ENCODE measurements at places on chromosomes 11 and 22.

DNA sequence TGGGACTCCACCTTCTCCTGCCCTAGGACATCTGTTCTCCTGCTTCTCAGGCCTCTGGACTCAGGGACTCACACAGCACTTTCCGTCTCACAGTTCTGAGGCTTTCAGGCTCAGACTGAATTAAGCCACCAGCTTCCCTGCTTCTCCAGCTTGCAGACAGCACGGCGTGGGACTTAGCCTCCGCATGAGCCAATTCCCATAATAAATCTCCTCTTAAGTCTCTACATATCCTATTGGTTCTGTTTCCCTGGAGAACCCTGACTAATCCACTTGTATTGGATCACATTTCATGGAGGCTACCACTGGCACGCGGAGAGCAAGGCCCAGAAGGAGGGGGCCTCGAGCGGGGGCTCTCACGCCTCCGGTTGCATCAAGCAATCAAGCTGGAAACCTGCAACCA is 1313.6 kb downstream of the TBC1D22A start:
- DNase-seq: no peak

DNA sequence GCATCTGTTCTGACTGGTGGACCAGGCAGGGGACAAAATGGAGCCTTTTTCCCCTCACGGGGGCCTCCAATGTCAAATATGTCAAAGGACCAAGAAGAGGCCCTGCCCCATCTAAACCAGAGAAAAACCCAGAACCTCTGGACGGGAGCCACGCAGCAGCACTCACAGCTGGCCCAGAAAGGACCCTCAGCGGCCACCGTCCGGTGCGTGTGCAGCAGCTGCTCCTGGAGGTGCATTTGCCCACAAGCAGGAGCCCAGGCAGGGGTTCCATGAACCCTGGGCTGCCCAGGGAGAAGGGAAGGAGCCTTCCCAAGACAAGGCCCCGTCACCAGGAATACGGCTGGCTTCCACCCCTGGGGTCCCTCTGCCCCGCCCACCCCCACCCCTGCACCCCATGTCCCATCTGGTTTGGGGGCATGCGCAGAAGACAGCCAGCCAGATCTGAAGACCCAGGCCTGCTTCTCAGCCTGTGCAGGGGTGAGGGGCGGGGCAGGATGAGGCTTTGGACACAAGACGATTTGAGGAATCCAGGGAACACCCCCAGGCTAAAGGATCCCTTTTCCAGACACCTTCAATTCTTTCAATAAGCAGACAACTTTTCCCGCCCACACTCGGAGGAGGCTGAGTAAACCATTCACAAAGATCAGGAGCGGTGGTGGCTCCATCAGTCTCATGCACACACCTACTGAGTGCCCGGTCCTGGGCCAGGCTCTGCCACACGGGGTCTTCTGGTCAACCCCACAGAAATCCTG is 423.1 kb downstream of the SHANK2 start:
- DNase-seq: no peak

GRCh38 chr11:26418386-26418912 is 86.5 kb downstream of the ANO3 start:
- no peak for DNase-seq

DNA sequence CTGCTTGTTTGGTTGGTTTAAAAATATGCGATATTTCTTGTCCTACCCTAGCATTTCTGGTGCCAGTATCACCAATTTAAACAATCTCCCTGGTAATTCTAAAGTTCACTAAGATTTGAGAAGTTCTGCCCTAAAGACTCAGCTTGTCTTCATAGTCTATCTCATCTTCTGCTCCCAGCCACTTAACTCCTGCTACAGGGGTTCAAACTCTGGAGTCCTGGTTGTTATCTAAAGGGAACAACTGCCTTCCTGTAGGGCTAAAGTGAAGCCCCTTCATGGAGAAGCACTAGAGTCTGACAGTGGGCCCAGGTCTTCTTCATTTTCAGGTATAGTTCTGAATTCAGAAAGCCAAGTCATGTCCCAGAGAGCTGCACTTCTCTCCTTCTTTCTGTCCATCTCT is 73.2 kb downstream of the CTNND1 start:
- DNase-seq: no peak

- no peak for DNase-seq
Observed at GRCh38 chr11:122642472-122642922, 13.0 kb upstream of the UBASH3B start.

DNA sequence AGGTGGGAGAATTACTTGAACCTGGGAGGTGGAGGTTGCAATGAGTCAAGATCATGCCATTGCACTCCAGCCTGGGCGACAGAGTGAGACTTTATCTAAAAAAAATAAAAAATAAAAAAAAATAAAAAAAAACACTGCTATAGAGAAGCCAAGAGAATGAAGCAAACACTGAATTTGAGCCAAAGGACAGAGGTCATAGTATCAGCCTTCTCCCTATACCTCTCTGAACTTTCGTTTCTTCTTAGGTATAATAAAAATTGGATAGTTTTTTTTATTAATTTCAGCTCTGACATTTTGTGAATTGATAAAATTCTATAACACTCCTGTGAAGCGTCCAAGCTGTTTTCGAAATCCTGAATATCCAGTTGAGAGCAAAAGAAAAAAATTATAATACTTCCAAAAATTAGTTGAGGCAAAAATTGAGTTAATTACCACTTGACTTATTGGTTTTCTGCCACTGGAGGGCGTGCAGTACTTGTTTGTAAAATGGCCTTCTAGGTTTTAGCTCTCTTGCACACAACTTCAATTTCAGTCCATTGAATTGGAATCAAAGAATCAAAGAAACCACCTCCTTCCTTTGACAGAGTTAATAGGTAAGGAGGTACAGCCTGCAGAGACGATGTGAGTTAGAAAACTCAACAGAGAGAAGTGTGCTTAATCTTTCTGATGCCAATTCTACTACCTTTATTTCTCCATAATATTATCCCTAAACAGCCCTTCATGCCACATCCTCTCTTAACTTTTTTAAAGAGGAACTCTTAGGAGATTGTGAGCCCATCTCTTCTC is 143.2 kb downstream of the BBOX1 start:
- DNase-seq: no peak

DNA sequence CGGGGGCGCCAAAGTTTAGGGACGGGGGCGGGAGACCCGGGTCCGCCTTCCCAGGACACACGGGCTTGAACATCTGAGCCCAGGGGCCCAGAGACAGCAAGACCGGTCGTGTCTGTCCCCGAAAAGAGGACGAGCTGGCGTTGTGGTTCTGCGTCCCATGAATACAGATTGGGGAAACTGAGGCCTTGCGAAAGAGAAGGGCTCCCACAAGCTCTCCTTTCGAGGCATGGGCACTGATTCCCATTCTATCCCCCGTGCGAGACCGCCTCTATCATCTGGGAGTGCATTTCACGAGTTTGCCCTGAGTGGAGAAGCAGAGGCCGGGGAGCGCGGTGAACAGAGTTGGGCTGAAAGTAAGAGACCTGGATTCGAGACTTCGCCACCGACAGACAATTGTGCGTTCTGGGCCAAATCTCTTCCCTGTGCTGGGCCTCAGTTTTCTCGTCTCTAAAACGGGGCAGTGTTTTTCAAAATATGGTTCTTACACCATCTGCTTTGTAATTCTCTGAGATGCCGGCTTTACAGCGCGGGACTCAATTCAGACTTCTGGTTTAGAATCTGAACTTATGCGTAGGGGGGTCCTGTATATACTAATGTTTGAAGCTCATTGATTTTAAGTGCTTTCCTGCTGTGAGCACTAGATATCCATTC is 471 bp downstream of the RNF185 start:
- DNase-seq: no peak
